Left renal cortex interstitium (tissue), 4 donors: ENCODE measurements at places on chromosomes 3 and 15. TPM values are rescaled to one million over a fixed set of nuclear protein-coding genes. Genes with fewer than 3 reads are reported as not detected.

Gene FGD5
- polyA plus RNA-seq, result 22.4 TPM

Gene ZBBX
- polyA plus RNA-seq, result 4.0 TPM

Gene SRP14
- 589 TPM for polyA plus RNA-seq

Gene KIF7
- polyA plus RNA-seq, result 9.1 TPM

Gene CCR3
- polyA plus RNA-seq, result not detected

Gene SLC22A14
- polyA plus RNA-seq, result 0.40 TPM

Gene DUOXA2
- not detected for polyA plus RNA-seq

Gene PAQR5
- 28.3 TPM for polyA plus RNA-seq

Gene HYAL2
- 101 TPM for polyA plus RNA-seq

Gene RABL3
- 31.1 TPM for polyA plus RNA-seq

GRCh38 chr3:18556503-18557135 is 131.5 kb upstream of the SATB1 start:
- DNase-seq, result no peak

GRCh38 chr15:49814709-49815108 is 193.9 kb downstream of the DTWD1 start:
- DNase-seq, result no peak

GRCh38 chr3:24540821-24541220 is 46.2 kb upstream of the THRB start:
- no peak for DNase-seq

- no peak for DNase-seq
Observed at GRCh38 chr15:65912235-65912634, 42.9 kb downstream of the RAB11A start.

DNA sequence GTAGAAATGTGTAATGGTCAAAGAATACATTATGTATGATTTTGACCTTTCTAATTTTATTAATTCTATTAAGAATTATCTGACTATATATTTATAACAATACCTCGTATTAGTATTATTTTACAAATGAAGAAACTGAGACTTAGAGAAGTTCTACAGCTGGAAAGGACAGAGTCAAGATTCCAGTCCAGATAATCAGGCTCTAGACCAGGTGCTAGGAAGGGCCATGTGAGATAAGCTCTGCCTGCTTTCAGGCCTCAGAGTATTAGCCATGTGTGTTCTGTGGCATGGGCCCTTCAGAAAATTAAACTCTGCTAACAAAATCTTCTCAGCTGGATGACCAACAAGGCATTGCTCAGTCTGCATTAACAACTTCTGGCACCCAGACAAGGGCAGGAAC is 87.5 kb downstream of the CD200R1L start:
- no peak for DNase-seq

DNA sequence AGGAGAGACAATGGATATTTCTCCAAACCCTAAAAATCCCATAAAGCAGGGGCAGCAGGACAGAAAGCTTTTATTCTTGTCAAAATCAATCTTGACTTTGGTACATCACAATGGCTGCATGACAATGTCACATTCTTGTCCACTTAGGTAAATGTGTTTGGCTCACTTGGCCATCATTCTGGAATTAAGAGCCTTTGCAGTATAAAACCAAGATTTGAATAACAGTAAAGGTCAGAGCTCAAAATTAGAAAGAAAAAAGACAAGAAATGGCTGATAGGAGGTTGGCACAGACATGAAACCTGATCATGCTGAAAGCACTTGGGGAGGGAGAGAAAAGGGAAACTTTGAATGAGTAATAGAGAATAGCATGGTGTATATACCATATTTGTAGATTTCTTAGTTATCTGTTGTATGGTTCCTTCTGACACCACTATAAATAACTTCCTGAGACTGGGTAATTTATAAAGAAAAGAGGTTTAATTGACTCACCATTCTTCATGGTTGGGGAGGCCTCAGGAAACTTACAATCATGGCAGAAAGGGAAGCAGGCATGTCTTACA is 158.5 kb upstream of the SGO1 start:
- no peak for DNase-seq

GRCh38 chr3:66923969-66924368 is 74.1 kb upstream of the KBTBD8 start:
- no peak for DNase-seq

DNA sequence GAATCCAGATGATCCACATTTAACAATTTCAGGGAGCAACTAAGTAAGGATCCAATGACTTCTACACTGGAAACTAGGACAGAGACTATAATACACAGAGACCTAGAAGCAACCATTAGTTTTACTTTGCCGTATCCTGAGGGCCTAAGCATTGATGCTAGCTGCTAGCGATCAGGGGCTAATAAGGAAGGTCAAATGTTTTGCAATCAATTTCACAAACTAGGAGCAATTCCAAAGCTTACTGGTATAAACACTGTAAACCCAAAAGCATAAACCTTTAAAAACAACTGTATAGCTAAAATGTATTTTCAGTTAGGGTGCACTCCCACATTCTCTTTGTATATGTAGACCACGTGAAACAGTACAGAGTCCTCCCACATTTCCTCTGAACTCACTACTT is 31.5 kb downstream of the FBN1 start:
- no peak for DNase-seq

DNA sequence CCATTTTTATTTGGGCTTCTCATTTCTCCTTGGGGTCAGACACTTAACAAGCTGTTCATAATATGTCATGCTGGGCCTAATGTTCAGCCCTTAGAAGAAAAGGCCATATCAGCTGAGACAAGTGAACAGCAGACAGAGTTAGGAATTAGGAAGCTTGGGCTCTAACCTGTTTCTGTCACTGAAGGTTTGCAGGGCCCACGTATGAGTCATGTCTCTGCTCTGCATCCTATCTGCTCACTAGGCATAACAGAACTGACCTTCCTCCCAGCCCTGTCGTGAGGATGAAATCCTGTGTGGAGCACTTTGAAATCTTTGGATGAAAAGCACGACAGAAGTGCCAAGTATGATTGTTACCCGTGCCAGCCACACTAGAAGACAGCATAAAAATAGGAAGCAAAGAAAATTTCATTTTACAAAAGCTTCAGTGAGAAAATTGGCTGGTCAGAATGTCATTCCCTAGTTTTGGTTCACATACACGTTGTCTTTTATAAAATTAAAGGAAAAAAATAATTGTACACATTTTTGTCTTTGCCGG is 26.5 kb upstream of the CD47 start:
- DNase-seq, result no peak

DNA sequence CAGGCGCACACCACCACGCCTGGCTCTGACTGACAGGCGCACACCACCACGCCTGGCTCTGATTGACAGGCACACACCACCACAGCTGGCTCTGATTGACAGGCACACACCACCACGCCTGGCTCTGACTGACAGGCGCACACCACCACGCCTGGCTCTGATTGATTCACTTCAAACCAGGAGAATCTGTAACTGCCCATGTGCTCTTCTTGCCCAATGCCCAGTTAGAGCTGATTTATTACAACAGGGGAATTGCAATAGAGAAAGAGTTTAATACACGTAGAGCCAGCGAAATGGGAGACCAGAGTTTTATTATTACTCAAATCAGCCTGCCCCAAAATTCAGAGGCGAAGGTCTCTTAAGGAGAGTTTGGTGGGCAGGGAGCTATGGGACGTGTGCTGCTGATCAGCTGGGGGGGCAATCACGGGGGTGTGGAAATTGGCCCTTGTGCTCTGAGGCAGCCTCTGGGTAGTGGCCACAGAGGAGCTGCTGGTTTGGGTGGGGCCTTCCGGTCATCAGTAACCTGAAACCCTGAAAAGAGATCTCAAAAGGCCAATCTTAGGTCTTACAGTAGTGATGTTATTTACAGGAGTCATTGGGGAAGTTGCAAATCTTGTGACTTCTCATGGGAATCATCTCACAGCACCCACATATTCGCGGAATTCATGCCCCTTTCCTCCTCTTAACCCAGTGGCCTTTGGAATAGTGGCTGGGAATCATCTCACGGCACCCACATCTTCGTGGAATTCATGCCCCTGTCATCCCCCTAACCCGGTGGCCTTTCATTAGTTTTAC is 63.8 kb upstream of the TFRC start:
- no peak for DNase-seq

DNA sequence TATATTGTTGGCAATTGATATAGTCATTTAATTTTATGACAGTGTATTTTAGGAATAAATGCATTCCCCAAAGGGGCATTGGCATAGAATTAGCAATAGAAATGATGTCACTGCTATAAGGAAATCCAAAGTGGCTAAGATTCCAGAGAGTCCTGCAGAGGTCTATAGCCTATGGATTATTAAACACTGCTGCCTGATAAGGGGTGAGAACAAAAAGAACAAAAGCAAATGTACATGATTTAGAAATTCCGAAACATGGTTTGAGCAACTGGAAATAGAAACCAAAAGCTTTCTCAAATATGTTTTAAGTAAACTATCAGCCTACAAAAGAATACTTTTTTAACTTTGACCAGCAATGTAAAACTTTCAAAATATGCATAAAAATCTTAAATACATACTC is 280.1 kb upstream of the RASGRP1 start:
- DNase-seq, result no peak

DNA sequence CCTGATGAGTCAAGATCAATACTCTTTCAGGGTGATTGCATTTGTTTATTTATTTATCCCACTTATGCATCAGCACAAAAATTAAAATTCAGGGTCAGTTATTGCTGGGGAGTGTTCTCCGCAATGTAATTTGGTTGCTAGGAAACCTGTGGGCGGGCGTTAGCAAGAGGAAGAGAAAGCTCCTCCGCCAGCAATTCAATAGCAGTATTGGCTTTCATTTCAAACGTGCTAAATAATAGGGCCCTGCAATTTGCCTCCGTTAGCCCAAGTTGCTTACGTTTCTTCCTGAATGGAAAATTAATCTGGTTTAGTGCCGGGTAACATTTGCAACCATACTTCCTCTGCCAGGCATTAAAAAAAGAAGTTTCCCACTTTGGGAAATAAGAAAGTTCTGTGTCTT is 35.5 kb upstream of the PLCL2 start:
- DNase-seq, result no peak

DNA sequence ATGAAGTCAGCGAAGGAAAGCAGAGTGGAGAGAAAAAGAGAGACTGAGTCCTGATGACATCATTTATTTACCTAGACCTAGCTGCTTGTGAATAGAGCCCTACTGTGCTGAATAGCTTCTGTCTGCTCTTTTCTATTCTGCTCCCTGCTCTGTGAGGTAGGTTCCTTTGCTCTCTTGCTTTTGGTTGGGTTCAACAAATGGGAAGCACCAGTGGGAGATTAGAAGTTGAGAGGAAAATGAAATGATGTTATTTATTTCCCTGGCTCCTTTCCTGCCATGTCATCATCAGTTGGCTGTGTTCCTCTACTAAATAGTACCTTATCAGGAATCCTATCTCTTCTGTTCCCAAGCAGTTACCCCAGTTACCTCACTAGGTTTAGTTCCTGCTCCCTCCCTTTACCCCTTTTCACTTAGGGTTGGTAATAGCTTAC is 23.5 kb downstream of the DTWD1 start:
- no peak for DNase-seq

DNA sequence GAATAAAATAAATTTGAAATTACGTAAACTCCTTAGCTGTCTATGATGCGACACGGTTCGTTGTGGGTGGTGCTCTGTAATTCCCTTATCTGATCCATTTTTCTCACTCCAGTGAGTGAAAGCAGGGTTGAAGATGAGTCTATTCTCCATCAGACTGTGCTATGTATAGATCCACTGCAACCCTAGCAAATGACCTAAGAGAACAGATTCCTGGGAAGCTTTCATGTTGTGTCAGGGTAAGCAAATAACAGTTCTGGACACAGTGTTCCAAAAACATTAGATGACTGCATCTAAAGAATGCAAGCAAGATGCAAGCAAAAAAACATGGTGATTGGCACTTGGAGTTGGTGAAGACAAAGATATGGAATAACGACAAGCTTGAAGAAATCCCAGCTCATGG is 239.3 kb downstream of the SLC9A9 start:
- no peak for DNase-seq

GRCh38 chr3:127791221-127791913 is 30.9 kb downstream of the MGLL start:
- no peak for DNase-seq

- no peak for DNase-seq
Observed at GRCh38 chr3:125107861-125108567, 52.2 kb upstream of the HEG1 start.

GRCh38 chr3:128967748-128968355 is 26.0 kb downstream of the CFAP92 start:
- no peak for DNase-seq

GRCh38 chr3:80705290-80705689 is 937.5 kb upstream of the ROBO1 start:
- DNase-seq, result no peak

DNA sequence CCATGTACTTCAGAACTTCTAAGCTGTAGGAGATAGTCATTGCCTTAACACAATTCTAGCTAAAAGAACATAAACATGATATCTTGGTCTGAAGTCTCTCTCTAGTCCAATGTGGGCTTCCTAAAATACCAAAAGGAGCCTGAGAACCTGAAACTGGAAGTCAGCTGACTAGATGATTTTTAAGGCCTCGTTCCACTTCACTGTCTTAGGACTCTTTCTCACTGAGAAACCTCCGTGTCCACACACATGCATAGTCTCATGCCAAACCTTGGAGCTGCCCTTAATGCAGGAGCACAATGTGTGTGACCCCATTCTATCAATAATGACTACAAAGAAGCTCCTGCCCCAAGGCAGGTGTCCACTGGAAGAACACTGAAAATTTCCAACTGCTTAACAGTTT is 87.7 kb downstream of the ETFA start:
- no peak for DNase-seq

- no peak for DNase-seq
Observed at GRCh38 chr3:27960133-27960532, 238.0 kb upstream of the EOMES start.

- DNase-seq, result no peak
Observed at GRCh38 chr15:25848784-25849156, 14.4 kb downstream of the ATP10A start.

DNA sequence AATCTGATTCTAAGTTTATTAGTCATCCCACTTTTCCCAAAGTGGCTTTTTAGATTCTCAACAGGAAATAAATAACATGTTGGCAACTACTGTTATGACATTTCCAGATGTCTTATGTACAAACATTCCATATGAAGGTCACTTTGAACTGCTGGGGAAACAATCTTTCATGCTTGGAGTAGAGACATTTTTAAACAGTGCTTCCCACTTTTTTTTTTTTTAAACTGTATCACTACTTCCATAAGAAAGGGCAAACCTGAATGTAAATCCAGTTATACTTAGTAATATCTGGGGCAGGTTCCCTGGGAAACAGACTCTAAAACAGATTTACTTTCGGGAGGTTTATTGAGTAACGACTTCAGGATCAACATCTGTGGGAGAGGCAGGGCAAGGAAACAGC is 473.8 kb downstream of the TAFA4 start:
- no peak for DNase-seq
